KBM-7 (cell line): ENCODE measurements at places on chromosomes 1 and 21.

DNA sequence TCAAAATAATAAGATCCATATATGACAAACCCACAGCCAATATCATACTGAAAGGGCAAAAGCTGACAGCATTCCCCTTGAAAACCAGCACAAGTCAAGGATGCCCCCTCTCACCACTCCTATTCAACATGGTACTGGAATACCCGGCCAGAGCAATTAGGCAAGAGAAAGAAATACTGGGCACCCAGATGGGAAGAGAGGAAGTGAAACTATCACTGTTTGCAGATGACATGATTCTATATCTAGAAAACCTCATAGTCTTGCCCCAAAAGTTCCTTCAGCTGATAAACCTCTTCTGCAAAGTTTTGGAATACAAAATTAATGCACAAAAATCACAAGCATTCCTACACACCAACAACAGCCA, 442.7 kb downstream of the PTBP2 start:
- no peak for DNase-seq

- peak; percentile 55 for DNase-seq
Measured at GRCh38 chr1:15803380-15803779, 4.1 kb downstream of the UQCRHL start.

DNA sequence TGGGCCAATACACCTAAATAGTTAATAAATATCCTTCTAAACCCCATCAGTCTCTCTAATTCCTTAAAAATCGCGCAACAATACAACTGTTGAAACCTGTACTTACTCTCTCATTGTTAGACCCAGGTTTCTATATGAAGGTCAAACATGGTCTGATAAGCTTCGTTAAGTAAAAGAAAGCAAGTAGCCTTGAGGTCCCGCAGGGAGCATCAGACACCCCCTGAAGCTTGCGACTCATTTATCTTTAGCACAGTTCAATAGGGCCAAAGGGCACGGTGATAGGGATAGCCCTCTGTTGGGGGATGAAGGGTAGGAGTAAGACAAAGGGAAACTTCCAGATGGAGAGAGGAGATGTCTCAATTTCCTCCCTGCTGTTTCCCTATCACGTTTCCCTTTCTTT, 27.3 kb upstream of the THEM4 start:
- DNase-seq: no peak

- no peak for DNase-seq
Measured at GRCh38 chr1:222788402-222789156, 26.3 kb upstream of the DISP1 start.

DNA sequence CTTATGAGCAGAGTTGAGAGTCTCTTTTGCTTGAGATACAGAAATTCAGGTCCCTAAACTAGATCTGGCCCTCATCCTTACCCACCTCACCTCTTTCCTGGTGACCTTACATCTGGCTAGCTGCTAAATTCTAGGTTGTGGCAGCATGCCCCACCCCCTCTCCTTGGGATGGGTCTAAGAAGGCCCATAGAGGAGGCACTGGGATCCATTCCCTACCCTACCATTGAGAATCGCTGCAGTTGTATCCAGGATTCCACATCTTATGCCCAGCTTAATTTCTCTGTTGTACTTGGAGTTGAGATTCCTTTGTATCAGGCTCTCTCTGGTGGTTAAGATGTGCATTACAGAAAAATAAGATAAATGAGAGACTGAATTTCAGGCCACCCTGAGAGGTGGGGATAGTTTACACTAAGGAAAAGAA, 9.5 kb upstream of the TMEM39B start:
- DNase-seq: peak; percentile 73

GRCh38 chr1:206918076-206918475, 3.7 kb downstream of the FCMR start:
- no peak for DNase-seq

- DNase-seq: no peak
Measured at GRCh38 chr1:189496768-189497167, 980.9 kb downstream of the BRINP3 start.

- DNase-seq: no peak
Measured at GRCh38 chr1:230985711-230986110, 6.8 kb downstream of the ARV1 start.

GRCh38 chr1:59516881-59517280, 220.0 kb downstream of the FGGY start:
- DNase-seq: no peak

GRCh38 chr1:198778049-198778448, 139.2 kb downstream of the PTPRC start:
- DNase-seq: no peak

DNA sequence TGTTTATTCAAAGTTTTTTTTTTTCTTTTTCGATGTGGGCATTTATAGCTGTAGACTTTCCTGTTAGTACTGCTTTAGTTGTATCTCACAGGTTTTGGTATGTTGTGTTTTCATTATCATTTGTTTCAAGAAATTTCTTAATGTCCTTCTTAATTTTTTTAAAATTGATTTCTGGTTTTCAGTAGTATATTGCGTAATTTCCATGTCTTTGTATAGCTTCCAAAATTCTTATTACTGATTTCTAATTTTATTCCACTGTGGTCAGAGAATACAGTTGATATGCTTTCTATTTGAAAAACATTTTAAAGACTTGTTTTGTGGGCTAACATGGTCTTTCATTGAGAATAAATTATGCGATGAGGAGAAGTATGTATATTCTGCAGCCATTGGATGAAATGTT, 463.2 kb upstream of the B3GALT2 start:
- no peak for DNase-seq

DNA sequence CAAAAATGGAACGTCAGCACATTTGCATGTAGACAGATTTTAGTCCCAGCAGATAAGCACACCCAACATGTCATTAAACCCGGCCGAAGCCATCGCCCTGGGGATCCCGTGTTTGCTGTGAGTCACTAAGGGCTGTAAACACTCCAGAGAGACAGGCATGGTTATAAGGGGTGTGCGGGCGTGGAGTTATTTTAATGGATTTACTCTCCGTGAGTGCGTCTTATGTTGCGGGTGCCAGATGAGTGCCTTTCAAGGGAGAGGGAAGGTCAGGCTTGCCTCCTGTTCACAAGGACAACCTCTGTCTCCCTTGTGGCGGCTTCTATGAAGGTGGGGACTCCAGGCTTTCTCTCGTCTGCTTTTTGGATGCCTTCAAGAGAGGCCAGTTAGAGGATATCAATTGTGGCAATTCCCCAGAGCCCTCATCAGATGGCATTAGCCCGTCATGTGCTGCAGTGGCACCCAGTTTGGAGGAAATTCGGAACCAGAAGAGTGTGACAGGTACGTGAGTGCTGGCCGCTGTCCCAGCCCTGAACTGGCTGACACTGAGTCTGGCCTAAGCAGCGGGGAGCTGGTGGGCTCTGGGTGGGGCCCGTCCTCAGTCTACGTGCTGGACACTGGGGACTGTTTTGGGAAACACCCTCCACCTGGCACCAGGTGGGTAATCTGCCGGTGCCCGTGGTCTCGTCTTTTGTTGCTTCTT, 223.8 kb upstream of the TMEM51 start:
- DNase-seq: no peak

DNA sequence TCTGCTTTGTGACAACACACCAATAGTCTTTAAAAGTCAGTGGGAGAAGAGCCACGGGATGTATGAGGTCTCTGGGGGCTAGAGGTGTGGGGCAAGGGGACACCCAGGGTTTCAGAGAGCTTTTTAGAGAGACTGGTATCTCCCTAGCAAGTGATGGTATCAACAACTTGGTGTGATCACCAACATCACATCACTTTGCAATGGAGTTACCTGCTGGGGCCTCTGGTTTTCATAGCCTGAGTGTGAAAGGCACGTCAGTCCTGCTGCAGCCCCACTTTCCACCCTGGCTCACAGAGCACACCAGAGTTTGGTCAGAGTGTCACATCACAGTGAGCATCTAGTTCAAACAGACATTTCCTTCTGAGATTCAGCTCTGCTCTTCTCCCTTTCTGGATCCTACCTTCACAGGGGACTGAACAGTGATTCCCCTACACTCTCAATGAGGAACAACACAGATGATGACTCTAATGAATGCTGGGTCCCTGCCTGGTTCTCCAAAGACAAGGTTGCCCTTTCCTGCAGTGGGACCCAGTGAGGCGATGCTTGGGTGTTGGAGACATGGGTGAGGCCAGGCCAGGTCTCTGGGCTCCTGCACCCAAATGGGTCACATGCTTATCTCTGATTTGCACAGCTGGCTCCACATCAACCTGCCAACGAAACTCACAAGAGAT, 2.0 kb upstream of the MAN1C1 start:
- no peak for DNase-seq

DNA sequence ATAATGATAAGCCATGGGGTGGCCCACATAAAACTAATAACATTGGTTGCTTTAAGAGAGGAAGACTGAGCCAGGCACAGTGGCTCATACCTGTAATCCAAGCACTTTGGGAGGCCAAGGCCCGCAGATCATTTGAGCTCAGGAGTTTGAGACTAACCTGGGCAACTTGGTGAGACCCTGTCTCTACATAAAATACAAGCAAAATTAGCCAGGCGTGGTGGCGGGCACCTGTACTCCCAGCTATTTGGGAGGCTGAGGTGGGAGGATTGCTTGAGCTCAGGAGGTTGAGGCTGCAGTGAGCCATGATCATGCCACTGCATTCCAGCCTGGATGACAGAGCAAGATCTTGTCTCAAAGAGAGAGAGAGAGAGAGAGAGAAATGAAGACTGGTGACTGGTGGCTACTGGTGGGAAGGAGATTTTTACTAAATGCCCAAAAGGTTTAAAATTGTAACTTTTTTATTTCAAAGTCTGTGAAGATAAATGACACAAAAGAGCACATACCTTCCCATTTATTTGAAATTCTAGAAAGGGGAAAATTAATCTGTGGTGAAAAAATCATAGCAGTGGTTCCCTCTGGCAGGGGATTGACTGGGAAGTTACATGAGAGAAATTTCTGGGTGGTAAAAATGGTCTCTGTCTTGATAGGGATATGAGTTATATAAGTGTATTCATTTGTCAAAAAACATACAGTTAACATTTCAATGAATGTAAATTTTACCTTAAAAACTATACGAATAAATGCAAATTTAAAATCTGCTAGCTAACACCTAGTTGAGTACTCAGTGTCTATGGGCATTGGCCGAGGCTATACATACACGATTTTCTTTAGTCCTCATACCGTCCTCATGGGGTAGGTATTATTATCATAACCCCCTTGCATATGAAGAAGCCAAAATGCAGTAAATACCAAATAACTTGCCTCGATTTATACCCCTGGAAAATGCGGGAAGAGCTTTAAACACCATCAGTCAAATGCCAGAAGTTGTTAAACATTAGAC, 2.2 kb upstream of the NBPF1 start:
- no peak for DNase-seq

GRCh38 chr21:35245879-35246278, 196.8 kb upstream of the RUNX1 start:
- DNase-seq: no peak

DNA sequence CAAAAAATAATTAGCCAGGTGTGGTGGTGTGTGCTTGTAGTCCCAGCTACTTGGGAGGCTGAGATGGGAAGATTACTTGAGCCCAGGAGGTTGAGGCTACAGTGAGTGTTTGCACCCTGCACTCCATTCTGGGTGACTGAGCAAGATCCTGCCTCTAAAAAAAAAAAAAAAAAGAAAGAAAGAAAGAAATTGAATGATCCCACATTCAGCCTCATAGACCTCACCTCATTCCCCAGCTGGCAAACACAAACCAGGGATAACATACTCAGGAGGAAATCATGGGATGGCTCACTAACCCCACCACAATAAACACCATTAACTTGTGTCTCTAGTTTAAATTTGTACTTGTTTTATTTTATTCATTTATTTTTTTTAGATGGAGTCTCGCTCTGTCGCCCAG, 8.5 kb downstream of the ENSA start:
- no peak for DNase-seq

- DNase-seq: no peak
Measured at GRCh38 chr21:28561772-28562171, 430.9 kb downstream of the LTN1 start.

DNA sequence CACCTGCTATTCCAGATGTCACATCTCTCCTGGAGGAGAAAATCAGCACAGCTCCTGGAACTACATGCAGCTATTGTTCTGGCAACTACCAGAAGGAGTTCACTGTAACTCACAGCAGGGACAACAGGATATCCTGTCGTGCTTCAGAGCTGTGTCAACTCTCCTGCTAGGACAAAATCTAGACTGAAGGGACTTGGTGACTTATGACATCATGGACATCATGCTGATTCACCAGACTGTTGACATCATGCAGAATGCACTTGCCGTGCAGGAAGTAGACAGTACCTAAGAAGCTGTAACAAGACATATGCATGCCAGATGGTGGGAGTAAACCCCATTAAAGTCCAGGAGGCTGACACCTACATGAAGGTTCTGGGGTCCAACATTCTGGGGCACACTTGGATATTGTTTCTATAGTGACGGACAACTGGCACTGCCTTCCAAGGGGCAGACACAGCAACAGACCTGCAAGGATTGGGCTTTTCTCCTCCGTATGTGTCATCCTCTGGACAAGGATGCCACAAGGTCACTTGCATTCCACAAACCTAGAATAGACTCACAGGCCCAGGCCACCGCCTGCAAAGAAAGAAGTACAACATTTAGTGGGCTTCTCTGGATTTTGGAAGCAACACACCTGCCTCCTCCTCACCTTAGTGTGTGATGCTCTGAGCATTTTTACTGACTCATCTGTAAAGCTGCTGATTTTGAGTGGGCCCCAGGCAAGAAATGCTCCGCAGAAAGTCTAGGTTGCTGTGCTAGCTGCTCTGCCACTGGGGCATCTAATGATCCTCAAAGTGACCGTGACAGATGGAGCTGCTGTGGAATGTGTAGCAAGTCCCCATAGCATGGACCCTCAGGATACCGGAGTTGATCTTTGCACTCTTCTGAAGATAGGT, 249.2 kb downstream of the MATN1 start:
- DNase-seq: no peak

DNA sequence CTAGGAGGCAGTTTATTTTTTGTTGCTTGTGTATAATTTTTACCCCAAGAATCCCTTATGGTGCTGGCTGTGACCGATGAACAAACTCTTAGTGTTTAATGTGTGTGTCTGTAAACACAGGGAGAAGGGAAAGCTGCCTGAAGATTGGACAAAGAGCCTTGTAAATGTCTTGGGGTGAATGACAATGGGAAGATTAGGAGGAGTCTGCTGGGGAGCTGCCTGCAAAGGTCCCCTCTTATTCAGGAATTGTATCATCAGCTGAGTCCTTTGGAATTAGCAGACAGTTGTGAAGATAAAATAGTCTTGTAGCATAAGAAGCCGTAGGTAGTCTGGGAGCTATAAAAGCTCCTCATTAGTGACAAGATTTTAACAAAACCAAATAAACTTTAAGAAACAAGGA, 88.4 kb downstream of the RUNX1 start:
- DNase-seq: no peak

DNA sequence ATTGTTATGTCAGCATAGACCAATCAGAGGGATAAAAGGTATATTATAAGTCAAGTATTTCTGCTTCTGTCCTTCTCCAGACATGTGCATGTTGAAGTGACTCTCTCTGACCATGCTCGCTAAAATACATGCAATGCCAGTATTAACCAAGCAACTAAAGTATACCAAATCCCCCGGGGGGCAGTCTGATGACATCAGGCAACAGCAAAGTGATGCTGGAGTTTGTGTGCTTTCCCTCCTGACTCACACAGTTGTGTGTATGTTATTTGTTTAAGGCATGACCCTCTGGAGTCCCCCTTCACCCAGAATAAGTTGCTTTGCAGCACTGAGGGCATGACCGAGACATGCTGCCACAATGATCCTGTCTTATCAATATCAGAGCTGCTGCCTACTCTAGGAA, 2.1 kb downstream of the BRINP2 start:
- DNase-seq: no peak
